ENCODE measurements at places on chromosomes 11 and 22.

- DNase-seq = peak; percentile 83
Observed at GRCh38 chr11:71420455-71421241, 27.5 kb downstream of the DHCR7 start.

DNA sequence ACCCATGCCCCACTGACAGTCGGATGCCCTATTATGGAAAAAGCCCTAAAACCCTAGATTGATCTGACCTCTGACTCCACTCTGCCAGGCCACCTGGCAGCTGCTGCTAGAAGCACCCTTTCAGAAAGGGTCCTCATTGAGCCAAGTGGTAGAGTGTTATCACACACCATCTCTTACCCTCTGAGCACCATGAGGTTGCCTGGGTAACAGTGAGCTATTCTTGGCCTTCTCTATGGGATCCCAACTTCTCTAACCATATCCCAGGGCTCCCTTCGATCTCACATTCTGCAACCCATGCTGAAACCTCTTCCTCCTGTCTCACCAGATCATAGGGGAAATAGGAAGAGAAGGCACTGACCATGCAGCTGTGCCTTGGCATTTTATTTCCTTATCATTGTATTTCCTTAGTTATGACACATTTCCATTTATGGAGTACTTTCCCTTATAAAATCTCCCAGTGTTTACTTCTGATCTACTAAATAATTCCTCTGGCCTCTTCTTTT lies 52.7 kb downstream of the MPPED2 start:
- no peak for DNase-seq

- no peak for DNase-seq
Observed at GRCh38 chr11:33132510-33132909, 28.8 kb downstream of the CSTF3 start.

DNA sequence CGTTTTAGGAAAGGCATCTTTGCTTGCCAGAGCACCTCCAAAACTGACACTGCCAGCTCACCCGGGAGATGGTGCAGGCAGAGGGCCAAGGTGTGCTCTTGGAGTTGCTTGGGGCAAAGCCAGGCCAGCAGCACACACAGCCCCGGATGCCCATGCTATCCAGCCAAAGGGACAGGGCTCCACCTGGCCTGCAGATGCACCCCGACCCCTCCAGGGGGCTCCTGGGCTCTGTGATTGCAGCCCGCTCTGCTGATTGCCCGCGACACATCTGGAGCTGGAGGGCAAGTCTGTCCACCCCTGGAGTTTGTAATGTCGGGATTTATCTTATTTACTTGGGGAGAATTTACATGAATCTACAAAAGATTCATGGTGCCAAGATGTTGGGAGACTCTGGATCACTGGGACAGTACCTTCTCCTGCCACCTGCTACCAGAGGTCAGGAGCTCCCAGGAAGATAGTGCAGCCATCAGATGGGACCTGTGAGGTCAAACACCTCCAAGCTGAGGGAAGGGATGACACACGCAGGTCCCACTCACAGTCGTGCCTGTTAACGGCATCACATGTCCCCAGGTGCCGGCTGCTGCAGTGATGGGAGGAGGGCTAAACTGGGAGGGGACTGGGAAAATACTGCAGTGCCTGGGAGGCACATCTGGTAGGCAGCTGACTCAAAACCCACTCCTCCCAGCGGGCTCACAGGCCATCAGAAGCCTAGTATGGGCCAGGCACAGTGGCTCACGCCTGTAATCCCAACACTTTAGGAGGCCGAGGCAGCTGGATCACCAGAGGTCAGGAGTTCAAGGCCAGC lies 17.2 kb downstream of the CBX7 start:
- peak; percentile 19 for DNase-seq

DNA sequence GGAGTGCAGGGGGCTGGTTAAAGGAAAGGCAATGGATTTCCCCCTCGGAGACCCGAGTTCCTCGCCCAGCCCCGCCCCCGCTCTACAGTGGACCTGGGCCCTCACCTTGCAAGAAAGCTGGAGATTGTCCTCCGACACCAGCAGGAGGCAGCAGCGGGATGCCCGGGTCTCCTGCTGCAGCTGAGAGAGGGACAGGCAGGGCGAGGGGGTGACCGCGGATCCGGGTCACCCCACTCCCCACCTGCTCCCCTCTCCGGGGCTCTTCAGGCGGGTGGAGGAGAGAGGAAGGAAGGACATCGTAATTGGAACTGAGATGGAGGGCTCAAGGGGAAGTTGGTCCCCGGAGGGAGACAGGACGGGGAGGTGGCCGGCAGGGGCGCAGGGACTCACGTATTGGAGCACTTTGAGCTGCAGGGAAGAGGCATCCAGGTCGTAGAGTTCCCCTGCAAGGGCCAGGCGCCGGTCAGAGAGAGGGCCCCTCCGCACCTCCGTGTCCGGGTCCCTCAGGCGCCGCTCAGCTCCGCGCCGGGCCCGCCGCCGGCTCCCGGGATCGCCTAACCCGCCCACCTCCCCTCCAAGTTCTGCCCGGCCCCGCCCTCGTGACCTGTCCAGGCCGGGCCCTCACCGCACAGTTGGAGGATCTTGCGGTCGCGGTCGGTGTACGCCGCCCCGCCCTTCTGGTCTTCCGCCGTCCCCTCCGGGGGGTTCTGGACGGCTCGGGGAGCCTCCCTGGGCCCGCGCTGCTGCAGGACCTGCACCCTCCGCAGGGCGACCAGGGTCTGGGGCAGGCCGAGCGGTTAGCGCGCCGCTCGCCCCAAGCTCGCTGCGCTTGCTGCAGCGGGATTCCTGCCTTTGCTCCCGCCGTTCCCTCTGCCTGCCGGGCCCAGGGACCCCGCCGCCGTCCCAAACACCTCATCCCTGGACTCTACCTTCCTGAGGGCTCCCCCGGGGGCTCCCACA lies 84.1 kb downstream of the PDE2A start:
- DNase-seq = no peak

- no peak for DNase-seq
Observed at GRCh38 chr11:10747733-10748132, 3.3 kb upstream of the CTR9 start.

GRCh38 chr11:74678591-74679512 lies 52.4 kb downstream of the CHRDL2 start:
- DNase-seq = no peak
